ENCODE measurements at places on chromosomes 6 and 20.

DNA sequence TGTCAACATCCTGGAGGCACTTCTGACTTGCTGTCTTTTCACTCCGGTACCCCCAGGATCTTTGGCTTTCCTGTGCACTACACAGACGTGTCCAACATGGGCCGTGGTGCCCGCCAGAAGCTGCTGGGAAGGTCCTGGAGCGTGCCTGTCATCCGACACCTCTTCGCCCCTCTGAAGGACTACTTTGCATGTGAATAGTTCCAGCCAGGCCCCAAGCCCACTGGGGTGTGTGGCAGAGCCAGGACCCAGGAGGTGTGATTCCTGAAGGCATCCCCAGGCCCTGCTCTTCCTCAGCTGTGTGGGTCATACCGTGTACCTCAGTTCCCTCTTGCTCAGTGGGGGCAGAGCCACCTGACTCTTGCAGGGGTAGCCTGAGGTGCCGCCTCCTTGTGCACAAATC, 12.0 kb upstream of the MAPRE1 start:
- DNase-seq, result no peak

GRCh38 chr20:16537025-16537665, 36.1 kb downstream of the KIF16B start:
- DNase-seq, result no peak

GRCh38 chr6:163547287-163547686, 132.8 kb downstream of the QKI start:
- no peak for DNase-seq

- DNase-seq, result no peak
These were observed 25.9 kb downstream of the PPARD start for GRCh38 chr6:35368038-35368887.

GRCh38 chr20:208942-209566, 18.0 kb upstream of the DEFB129 start:
- peak; percentile 38 for DNase-seq

DNA sequence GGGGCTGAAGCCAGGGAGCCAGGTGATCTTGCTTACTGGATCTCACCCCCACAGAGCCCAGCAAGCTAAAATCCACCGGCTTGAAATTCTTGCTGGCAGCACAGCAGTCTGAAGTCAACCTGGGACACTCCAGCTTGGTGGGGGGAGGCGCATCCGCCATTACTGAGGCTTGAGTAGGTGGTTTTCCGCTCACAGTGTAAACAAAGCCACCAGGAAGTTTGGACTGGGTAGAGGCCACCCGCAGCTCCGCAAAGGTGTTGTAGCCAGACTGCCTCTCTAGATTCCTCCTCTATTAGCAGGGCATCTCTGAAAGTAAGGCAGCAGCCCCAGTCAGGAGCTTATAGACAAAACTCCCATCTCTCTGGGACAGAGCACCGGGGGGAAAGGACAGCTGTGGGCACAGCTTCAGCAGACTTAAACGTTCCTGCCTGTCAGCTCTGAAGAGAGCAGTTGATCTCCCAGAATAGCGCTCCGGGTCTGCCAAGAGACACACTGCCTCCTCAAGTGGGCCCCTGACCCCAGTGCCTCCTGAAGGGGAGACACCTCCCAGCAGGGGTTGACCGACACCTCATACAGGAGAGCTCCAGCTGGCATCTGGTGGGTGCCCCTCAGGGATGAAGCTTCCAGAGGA, 206.3 kb upstream of the KHDRBS2 start:
- no peak for DNase-seq

DNA sequence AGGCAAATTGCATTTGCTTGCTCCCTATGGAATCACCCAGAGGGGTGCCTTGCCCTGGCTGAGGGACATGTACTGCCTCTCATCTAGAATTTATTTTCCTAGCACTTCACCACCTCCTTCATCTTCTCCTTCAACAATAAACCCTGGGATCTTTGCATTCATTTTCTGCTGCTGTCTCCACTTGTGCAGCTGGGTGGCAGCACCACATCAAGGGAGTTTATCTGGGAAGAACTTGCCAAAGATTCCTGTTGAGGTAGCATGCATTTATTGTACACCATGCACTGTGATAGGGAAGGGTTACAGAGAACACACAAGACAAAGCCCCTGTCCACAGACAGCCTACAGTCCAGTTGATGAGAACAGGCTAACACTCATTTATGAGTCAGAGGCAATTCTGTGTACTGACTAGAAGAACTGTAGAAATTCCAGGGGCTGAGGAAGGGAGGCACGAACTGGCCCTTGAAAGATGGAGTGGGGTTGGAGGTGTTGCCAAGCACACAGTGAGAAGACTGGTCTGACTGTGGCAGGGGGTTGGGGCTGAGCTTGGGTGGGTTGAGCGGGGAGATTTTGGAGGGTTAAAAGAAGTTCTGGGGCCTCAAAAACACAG, 17.5 kb downstream of the C20orf173 start:
- no peak for DNase-seq

DNA sequence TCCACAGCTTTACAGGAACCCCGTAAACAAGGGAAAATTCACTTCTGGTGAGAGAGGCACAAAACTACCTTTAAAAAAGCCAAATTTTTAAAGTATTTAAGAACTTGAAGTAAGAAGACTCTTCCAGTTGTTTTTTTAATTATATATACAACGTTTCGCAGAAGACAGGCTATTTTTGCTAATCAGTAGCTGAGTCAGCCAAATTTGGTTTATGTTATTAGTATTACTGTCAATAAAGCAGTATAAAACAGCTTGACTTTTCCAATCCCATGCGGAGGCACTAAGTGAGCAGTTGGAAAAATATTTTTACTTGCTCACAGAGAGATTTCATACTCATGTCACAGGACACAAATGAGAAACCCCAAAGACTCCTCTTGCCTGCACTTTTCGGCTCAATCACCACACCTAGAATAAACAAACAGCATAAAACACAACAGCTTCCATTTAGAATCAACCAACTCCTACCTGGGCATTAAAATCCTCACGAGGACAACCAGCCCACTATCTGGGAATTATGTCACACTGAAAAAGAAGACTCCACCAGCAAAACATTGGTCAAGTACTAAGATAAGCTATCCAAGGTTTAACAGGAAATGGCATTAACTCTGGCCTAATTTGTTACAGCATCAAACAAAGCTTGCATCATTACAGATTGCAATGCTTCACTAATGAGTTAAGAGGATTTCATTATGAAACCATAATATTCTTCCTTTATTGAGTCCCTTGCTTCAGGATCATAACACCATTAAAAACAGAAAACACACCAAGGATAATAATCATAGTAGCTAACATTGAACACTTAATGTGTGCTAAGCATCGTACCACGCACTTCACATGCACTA, 26.3 kb downstream of the ELOVL5 start:
- no peak for DNase-seq

DNA sequence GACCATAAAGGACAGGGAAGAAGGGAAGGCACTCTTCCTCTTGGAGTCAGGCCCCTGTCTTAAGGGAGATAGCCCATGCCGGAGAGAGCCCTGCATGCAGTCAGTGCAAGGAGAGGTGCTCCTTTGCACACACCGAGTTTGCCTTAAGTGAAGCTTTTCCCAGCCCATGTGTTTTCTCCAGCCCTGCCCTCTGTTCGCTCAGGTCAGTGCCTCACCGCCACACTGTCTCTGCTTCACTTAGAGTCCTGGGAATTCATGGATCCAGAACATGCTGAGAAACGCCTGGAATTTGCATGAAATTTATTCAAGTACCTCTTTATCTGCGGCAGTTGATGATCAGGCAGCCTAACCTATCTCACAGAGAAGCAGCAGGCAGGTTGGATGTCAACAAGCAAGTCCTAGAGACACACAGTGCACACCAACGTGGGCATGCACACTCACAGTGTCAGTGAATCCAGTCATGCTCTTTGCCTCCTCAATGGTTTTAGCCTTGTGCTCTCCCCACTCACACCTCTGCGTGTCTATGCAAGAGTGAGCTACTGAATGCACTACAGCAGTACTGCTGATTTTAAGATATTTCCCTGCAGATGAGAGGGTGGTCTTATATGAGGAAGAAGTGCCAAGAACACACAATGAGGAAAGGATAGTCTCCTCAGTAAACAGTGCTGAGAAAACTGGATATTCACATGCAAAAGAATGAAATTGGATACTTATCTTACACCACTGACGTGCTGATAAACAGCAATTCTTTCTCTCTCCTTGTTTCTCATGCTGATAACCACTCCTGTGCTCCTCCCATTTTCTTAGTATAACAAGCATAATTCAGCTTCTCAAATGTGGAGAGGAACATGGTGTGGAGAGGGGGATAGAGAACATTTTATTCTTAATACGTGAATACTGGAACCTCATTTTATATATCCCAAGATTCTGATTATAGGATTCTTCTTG, 295.1 kb upstream of the CDYL start:
- no peak for DNase-seq

DNA sequence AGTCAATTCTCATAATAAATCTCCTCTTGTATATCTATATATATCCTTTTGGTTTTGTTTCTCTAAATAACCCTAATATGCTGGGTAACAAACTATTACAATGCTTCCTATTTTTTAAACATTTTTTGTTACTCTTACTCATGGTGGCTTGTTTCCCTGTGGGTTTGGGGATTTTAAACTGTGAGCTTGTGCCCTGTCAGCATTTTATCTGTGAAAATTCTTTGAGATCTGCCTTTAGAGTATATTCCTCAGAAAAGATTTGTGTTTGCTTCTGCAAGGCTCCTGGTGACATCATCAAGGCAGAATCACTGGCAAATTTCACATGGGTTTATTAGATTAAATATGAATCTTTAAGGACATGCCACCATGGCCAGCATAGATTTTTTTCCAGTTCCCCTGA, 273.6 kb downstream of the LRFN2 start:
- DNase-seq, result no peak

DNA sequence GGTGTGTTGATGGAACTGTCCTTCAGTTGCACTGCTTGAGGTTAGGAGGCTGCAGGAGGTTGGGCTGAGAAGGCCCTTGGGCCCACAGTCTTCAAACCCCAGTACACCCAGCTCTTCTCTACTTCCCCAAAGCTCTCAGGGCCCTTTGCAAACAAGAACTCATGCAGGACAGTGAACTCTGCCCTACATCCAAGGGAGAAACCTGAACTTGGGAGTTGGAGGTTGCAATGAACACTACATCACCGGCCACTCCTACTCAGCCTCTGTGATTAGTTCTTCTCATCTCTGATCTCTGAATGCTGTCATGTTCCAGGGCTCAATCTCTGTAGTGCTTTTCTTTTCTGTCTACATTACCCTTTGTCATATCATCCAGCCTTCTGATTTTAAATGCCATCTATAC, 148.5 kb upstream of the PDE7B start:
- DNase-seq, result no peak

DNA sequence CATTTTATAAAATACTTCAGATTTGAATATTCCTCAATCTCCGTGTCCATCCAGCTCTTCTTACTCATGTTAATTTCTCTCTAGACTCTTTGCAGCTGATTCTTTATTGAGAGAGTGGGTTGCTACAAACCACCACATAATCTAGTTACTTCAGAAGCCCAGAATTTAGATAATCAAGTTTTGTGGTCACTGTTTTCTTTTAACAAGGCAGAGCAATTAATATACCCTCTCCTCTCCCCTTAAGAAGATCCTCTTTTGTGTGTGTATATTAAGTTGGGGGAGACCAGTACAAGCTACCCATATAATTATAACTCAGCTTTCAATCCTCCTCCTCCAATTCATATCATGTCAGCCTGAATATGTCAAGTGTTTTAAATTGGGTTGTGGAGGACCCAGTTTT, 95.1 kb downstream of the IRAK1BP1 start:
- no peak for DNase-seq

GRCh38 chr6:23325065-23325464, 755.7 kb downstream of the HDGFL1 start:
- no peak for DNase-seq

DNA sequence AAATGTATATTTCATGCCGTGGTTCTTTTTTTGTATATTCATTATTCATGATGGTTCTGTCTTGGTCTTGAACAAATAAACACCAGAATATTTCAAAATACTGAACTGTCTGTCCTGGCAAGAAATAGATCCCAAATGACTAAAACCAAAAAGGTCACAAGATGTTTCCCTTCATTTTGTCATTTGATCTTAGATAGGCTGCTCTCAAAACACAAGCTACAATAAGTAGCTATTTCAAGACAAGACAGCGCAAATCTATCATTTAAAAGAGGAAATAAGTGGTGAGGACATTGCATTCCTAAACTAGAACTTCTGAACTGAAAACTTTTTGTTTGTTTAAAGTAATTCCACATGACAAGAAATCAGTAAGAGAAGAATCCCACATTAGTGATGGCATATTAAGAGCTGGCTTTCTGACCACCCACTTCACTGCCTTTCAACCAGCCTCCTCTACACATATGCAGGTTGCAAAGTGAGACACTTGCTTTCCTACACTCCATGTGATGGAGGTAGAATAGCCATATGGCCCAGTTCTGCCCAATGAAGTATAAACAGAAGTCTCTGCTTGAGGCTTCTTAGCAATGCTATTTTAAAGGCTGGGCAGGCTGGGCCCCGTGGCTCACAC, 54.4 kb upstream of the CCDC28A start:
- DNase-seq, result no peak

DNA sequence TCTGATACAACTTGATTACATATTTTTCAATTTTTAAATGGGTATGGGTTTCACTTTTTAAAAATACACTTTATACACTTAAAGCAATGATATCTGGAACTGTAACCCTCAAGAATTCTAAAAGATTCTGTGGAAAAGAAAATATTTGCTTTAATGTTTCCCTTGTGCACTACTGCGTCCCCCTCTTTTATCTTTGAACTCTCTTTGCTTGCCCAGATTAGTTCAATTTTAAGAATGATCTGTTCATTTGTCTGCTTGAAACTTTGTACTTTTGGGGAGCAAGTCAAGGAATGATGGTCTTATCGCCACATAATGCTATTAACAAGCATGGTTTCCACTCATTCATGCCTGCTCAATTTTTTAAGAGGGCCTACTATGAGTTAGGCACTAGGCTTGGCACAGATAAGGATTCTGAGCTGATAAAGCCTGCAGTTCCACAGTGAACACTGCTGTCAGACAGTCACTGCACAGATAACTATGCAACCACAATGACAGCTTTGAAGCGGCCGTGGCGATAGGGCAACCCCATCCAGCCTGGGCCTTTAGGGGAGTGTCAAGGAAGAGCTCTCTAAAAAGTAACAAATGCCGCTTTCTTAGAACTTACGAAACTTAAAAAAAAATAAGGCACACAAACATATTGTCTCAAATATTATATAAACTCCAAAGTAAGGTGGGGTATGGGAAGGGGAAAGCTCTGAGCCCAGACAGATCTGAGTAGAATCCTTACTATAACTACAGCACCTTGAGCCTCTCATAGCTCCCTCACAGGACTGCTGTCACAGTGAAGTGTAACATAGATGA, 29.7 kb downstream of the FYN start:
- DNase-seq, result no peak
